IPS-NIHi11 (cell line): ENCODE measurements at places on chromosomes 2 and 18.
A peak's percentile ranks its signal among the peaks of the same experiment; 100 is the strongest.

DNA sequence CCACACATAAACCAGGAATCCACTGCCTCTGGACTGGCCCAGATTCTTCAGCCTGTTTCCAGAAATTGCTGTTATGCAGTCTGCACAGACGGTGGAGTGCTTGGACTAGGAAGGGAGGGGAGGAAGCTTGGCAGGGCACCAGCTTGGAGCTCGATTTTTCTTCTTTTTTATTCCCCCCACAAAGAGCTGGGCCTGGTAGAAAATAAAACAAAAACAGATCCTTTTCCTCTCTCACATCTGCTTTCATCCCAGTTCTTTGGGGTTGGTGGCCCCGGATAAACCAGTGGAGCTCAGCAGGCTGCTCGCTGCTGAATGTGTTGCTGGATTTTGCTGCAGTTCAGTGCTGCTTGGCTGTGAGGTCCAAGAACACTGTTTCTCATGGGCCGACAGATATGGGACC lies 16.0 kb downstream of the LRRTM1 start:
- no peak for DNase-seq

GRCh38 chr2:85143463-85144082 lies 10.4 kb downstream of the TCF7L1 start:
- DNase-seq = no peak

- no peak for DNase-seq
These were observed 1254.8 kb downstream of the LRP1B start for GRCh38 chr2:140876015-140876414.

DNA sequence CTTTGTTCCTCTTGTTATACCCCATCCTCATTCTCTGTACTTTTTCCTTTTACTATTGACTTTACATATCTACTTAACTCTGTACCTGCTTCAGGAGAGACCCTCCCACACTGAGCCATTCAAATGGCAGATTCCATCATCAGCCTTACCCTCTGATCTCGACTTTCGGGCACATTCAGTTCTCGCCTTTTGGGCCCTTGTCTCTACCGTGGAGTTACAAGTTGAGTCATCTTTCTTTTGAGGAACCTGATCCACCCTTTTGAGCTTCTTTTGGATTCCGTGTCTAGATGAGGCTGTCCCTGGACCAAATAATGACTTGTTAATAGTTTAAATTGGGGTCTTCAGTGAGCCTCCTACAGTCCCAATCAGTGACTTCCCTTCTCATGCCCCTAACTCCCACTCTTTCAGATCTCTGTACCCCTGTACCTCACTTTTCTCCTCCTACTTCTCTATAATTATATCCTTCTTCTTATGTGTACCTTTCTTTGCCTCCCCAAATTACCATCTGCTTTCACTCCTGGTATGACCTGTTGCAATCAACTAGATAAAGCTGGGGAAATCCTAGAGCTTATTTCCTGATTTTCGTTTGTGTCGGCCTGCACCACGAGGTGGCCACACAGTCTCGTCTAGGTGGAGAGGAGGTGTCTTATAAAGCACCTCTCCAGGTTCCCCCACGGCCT lies 17.2 kb downstream of the SP110 start:
- no peak for DNase-seq

GRCh38 chr2:43142921-43143438 lies 83.4 kb downstream of the ZFP36L2 start:
- DNase-seq = no peak

DNA sequence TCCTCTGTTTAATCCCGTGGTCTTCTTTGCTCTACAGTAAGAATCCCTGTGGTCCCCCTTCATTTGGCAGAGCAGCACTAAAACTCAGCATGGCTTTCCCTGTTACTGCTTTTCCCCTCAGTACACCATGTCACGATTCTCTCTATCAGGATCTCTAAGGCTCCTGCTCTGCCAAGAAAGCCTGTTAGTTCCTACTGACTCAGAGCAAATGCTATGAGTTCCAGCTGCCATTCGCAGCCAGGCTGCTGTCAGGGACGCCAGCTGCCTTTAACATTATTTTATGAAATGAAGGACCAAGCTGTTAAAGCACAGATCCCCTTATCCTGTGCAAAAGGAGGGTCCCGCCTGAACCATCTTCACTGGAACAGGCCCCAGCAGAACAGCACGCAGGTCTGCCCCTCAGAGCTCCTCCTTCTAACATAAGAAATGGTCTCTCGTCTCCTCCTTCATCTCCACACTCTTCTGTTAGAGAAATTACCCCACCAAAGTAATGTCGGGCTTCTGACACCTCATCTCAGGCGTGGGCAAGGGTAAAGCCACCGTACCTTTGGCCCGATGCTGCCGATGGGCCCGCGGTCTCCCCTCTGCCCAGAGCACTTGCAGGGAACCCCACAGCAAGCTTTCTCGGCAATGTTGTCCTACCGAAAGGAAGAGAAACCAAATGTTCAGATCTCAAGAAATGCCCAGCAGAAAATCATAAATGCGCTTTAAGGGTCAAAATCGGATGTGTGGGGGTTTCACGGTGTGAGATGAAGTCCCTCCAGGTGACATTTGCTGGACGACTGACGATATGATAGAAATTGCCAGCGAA lies 52.6 kb downstream of the COL6A3 start:
- DNase-seq = no peak

DNA sequence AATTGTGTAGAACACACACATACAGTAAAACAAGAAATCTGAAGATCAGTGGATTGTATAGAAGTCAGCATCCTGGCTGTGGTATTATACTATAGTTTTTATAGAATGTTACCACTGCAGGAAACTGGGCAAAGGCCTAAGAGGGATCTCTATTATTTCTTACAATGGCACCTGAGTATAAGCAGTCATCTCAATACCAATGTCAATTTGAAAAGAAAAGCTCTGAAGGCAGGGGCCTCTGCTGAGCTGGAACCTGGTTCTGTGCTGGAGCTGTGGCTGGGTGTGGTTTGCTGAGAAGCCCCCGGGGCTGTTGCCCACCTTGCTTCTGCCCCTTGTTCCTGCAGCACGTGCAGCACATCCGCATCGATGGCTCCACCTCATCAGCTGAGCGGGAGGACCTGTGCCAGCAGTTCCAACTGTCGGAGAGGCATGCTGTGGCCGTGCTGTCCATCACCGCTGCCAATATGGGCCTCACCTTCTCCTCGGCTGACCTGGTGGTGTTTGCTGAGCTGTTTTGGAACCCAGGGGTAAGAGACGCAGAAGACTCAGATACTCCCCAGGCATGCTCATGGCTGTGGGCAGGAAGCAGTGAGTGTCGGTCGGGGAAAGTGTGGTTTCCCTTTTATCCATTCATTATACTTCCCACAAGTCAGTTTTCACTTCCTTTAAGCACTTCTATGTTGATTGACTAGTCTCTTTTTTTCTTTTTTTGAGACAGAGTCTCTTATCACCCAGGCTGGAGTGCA lies 23.5 kb upstream of the RPL37A start:
- no peak for DNase-seq

GRCh38 chr2:216696321-216696720 lies 972 bp upstream of the IGFBP5 start:
- DNase-seq = no peak

DNA sequence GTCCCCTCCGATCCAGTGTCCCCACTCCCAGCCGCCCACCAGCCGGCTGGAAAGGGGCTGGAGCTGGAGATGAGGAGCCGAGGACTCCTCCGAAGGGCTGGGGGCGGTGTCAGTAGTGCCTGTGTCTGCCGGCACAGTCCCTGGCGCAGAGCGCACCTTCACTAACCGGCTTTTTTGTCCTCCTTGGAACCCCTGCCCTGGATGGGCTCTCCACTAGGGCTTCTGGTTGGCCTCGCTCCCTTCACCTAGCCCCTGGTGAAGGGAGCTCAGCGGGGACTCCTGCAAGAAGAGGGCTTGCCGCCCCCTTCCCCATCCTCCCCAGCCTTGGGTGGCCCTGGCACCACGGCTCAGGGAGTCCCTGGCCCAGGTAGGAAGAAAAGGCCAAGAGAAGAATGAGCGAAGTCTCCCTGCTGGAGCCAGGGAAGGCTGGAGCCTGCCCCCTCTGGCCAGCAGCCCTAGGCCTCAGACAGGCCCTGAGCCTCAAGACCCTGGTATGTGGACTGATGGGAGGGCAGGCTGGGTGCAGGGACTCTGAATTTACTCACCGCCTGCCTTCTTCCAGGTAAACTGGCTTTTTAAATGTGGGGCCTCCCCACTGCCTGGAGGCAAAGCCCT lies 570 bp upstream of the ECEL1 start:
- peak; percentile 77 for DNase-seq

- no peak for DNase-seq
These were observed 14.9 kb downstream of the LRPPRC start for GRCh38 chr2:43980902-43981301.

GRCh38 chr2:73255007-73255644 lies 21.0 kb downstream of the CCT7 start:
- DNase-seq = no peak

GRCh38 chr2:160859096-160859495 lies 301.1 kb upstream of the TANK start:
- no peak for DNase-seq

DNA sequence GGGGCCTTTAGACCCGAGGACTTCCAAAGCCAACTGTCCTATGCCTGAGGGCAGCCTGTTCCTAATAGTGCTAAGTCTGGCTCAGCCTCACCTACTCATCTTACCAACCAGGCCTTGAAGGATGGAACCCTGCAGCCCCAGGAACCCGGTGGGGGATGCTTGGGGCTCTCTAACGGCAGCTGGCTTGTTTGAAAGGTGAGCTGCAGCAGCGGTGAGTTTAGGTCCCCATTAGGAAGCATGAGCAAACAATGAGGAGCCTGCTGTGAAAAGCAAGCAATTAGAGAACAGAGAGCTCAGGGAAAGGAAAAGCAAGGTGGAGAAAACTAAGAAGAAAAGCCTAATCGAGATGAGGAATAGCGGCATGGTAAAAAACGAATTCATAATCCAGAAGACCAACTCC lies 39.9 kb downstream of the SP110 start:
- DNase-seq = peak; percentile 26

DNA sequence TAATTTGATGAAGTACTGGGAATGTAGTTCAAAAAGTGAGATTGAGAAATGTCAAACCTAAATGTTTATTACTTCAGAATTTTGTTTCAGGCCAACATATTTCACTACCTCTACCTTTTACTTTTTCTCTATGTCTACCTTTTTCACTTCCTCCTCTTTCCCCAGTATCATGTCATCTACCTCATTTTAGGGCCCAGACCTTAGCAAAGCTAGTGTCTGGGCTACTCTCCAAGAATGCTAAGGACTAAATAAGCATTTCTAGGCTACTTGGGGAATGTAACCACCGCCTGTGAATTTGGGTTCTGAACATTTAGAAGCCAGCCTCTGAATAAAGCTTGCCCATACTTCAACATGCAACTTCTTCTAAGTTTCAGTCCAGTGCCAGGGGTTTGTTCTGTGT lies 330.4 kb downstream of the SLC4A3 start:
- no peak for DNase-seq

DNA sequence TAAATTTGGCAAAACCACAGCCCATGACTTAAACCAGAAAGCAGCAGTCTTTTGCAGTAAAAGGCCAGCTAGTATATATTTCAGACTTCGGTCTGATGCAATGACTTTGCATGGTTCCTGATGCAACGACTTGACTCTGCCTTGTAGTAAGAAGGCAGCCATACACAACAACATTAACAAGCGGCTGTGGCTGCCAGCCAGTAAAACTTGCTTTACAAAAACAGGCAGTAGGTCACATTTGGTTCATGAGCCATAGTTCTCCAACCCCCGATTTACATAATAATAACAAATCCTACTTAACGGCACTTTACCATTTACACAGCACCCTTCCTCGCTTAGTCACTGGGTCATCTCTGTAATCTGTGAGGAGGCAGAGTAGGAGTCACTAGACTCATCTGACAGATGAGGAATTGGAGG lies 410.3 kb downstream of the LRATD1 start:
- no peak for DNase-seq

- no peak for DNase-seq
These were observed 46.3 kb downstream of the ZC3H6 start for GRCh38 chr2:112321375-112322320.

DNA sequence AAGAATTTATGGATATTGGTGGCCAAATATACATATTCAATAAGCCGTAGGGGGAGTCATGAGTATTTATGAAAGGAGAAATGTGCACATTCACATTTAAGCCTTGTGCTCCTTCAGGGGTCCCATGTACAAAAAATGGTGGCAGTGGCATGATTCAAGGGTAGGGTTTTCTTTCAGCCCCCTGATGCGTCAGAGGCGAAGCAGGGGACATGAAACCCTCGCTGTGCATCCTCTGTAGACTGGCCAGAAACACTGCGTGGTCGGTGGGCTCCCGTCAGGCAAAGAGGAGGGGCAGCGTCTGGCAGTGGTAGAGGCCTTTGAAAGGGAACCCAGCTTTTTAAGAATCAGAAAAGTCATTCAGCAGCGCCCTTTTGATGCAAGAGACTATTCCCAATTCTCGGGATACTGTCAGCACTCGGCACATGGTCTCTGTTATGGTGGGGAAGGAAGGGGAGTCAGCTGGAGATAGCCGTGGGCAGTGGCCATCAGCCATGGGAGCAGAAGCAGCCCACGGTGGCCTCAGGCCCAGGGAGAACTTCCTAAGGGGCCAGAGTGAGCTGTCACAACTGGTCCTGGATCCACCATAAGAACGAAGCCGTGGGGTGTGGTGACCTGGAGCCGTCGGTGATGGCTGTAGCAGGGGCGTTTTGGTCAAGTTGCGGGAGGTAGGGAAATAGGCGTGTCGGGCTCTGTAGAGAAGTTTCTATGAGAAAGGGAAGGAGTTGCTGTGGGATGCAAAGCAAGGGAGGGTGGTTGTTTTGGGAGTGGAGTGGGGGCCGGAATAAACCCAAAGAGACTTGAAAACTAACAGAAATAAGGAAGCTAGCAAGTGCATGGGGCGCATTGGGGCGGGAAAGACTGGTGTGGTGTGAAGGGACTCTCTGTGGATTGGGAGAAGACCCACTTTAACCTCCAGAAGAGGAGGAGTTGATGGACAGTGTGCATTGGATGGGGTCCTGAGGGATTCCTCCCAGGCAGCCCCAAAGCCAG lies 95.6 kb downstream of the SH3BP4 start:
- no peak for DNase-seq

DNA sequence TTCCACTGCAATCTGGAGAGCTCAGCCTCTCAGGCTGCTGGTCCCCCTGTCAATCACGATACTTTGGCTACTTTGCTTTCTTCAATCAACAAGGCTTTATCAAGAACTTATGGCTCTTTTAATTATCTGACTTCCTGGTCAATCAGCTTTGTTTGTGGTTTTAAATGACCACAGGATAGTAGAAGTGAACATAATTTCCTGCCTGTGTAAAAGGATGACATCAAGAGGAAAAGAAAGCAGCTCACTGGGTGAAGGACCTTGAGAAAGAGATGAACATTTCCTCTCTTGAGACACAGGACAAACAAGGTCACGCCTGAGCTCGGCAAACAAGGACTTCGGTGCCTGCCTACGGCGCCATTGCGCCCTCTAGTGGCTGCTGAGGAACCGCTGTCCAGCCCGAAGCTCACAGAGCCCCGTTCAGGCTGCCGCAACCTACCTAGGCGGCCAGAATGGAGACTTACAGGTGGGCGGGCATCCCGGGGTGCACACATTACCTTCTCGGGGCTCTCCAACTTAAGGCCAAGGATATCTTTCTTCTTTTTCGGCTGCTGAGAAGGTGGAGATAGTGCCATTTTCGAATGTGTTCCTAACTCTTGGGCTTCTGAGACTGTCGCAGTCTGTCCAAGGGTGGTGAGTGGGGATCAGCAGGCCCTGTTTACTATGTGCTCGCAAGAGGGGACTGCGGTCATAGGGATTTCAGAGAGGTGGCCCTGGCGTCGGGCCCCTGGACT lies 54.0 kb downstream of the IL1RL2 start:
- peak; percentile 91 for DNase-seq

GRCh38 chr2:75324861-75325284 lies 125.6 kb upstream of the TACR1 start:
- no peak for DNase-seq
